Stimulated activated CD4-positive, alpha-beta T cell treated with anti-CD3 and anti-CD28 coated beads, Interleukin-1b, Interleukin-23, amount 100 ng/mL, for 1 hour (primary cell): ENCODE measurements at places on chromosomes 6 and 20.

GRCh38 chr6:2750832-2751231 lies at the start of gene MYLK4:
Gene MYLK4, minus strand, starts transcription at chr6:2750922. Its CDS starts 1,628 bp downstream, at chr6:2749294.
- no peak for DNase-seq

GRCh38 chr6:158152659-158153058 lies 15.4 kb downstream of the SERAC1 start:
- no peak for DNase-seq

DNA sequence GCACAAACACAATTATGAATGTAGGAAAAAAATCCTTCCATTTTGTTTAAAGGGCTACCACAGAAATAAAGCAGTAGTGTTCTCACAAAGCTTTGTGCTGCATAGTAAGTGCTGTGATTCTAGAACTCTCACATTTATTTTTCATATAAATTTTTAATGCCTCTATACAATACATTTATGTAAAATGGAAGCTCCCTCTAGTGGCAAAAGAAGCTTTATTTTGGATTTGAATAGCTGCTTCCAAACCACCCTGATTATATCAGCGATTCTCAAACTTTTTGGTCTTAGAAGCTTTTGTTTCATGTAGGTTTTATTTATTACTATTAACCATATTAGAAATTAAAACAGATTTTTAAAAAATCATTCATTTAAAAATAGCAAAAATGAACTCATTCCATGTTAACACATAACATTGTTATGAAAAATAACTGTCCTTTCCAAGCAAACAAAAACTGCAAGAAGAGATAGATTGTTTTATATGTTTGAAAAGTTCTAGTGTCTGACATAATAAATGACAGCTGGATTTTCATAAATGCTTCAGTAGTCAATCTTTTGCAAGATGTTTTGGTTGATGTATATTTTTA lies 38.4 kb downstream of the HS3ST5 start:
- no peak for DNase-seq

- no peak for DNase-seq
Observed at GRCh38 chr20:48364688-48365421, 462.9 kb downstream of the PREX1 start.

- DNase-seq, result no peak
Observed at GRCh38 chr6:26304797-26305640, 60.0 kb upstream of the BTN3A2 start.

DNA sequence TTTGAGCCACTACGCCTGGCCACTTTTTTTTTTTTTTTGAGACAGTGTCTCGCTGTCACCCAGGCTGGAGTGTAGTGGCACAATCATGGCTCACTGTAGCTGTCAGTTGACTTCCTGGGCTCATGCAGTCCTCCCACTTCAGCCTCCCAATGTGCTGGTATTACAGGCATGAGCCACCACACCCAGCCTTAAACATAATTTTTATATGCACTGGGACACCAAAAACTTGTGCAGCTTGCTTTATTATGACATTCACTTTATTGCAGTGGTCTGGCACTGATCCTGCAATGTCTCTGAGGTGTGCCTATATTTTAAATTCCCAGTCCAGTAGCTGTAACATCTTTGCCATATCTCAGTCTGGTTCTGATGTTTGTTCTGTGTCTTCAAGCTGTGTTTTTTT lies 34.7 kb downstream of the KAT14 start:
- DNase-seq, result no peak

DNA sequence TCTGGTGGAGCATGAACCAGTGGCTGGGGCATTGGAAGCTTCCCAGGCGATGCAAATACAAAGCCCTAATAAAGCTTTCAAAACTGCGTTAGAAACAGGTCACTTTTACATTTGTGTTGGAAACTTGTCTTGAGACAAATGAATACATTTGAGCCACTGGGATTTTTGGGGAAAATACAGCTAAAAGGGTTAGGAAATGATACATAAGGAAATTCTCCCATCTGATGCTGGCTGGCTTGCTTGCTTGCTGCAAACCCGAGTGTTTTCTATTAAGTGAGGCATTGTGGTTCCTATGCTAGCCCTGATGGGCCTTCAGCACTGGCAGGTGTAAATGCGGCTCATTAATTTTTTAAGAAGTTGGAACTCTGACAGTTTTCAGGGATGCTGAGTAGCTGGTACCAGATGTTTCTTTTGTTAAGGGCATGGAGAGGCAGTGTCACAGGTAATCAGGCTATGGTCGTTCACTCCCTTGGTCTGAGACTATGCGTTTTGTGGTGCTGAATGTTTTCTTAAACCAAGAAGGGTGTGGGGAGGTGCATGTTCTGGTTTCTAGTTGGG lies 35.2 kb downstream of the RREB1 start:
- DNase-seq, result no peak

DNA sequence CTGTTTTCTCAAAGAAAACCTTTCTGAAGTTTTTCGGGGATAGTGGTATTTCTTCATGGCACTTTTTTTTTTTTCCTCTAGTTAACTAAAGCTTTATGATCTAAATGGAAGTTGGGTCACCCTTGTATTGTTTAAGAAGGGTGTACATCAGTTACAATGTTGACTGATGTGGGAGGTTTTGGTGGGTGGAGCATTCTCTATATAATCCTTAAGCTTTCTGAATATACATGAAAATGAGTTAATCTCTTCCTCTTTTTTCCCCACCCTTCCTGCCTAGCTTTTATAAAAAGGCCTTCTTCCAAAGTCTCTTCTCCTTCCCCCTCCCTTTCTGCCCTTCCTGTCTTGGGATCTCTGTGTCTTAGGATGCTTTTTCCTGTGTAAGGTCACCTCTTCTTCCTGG lies 47.2 kb downstream of the DHX35 start:
- no peak for DNase-seq

DNA sequence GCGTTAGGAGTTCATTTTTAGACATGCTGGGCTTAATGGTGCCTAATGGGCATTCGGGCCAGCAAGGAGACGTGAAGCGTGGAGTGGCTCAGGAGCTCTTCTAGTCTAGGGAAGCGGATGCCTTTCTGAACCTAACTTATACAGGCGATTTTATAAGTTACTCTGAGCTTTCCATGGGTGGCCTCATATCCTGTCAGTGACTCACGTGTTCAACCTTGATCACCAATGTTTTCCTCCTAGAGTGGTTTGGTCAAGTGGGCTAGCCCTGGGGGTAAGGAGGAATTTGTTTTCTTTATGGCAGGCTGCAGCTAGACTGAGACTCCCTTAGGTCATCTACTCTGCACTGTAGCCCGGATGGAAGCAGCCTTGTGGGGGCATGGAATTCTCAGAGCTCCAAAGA lies 52.1 kb downstream of the PLAGL1 start:
- DNase-seq, result no peak

DNA sequence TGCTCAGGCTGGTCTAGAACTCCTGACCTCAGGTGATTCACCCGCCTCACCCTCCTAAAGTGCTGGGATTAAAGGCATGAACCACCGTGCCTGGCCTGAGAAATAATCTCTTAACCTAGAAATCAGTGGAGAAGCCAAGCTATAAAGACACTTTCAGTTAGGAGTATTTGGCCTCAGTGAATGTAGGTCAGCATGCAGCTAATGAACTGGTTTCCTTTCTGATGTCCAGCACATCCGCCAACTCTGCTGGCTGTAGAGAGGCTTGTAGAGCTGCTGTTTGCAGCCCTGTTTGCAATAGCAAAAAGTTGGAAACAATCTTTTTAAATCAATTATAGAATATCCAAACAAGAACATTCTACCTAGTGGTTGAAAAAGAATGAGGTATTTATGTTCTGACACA lies 42.4 kb upstream of the ELOVL5 start:
- no peak for DNase-seq

DNA sequence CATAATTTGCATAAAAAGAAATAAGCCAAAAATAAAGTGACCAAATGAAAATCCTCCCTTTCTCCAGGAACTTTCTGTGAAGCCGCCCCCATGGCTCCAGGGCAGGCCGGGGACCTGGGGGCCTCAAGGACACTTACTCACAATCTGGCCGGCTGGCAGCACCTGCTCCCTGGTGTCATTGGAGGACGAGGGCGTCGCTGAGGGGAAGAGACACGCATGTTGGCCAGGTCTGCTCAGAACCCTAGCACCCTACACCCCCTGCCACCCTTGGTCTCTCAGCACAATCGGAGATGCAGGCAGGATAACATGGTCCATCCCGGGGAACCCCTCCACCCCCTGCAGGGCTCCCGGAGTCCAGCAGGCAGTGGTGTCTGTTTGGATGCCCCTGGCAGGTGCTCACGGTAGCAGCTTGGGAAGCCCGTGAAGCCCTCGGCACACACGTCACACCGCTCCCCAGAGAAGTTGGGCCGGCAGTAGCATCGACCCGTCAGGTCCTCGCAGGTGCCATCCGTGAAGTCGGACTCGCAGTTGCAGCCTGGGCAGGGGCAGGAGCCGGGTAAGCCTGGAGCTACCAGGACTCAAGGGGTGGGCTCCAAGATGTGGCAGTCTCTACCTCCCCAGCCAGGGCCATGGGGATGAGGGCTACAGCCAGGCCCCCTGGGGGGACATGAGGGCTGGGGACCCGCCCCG lies 21.3 kb downstream of the LAMA5 start:
- no peak for DNase-seq

DNA sequence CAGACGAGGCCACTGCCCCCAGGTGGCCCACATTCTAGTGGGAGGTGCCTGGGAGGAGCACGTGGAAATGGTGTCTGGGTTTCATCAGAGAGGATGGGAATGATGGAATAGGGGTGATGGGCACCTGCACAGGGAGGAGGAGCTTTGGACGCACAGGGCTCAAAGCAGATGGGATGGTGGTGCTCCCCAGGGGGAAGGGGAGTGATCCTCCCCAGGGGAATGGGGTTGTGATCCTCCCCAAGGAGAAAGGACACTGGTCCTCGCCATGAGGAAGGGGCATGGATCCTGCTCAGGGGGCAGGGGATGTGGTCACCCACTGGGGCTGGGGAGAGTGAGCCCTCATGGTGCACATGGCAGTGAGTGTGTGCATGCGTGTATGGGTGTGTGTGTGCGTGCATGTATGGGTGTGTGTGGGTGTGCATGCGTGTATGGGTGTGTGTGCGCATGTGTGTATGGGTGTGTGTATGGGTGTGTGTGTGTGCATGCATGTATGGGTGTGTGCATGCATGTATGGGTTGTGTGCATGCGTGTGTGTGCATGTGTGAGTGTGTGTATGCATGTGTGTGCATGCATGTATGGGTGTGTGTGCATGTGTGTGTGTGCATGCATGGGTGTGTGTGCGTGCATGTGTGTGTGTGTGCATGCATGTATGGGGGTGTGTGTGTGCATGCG lies 49.7 kb upstream of the SLCO4A1 start:
- DNase-seq, result no peak

GRCh38 chr20:35363190-35363589 lies 48.6 kb downstream of the UQCC1 start:
- no peak for DNase-seq

DNA sequence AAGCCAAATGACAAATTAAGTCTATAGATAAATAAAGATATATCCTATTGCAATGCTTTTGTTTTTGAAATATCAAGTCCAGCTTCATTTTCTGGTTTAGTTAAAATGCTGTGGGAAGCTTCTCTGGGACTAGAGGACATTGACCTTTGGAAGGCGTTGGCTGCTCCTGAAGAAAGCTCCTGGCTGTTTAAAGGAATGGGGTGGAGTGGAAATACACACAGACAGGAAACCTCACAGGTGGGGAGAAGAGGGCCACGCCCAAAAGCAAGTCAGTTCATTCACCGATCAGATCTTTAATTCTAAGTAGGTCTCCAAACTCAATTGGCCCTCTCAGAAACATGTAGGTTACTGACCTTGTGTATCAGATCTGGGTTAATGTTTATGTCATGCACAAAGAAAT lies 59.6 kb downstream of the SPTLC3 start:
- no peak for DNase-seq

DNA sequence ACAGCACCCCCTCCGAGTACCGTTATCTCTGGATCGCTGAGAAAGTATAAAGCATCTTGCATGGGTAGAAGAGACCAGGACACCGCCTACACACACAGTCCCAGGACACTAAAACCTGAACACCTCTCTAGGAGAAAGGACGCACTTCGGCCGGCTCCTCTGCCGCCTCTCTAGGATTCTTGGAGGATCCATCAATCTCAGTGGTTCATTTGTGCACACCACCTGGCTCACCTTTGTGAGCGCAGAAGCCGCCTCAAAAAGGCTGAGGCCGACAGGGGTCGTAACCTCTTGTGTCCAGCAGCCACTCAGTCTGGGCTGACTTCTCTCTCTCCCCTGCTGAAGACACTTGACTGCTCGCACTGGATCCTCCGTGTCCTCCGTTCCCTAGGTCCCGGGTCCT lies 13.5 kb downstream of the ZSCAN23 start:
- no peak for DNase-seq

DNA sequence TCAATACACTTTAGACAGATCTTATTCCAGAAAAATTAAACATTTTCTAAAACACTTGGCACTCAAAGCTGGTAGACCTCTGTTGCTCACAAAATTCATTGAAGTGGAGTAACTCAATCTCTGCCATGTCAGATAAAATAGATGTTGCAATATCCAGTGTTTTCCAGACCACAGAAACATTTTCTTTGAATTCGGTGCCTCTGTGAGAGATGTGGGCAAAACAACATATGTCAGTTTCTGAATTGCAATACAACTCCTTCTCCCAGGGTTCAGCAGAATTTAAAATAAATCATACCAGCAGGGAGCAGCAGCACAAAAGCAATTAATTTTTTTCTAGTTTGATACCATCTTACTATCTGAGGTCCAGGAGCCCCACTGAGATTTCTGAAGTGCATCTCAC lies 11.3 kb upstream of the PKHD1 start:
- DNase-seq, result no peak

DNA sequence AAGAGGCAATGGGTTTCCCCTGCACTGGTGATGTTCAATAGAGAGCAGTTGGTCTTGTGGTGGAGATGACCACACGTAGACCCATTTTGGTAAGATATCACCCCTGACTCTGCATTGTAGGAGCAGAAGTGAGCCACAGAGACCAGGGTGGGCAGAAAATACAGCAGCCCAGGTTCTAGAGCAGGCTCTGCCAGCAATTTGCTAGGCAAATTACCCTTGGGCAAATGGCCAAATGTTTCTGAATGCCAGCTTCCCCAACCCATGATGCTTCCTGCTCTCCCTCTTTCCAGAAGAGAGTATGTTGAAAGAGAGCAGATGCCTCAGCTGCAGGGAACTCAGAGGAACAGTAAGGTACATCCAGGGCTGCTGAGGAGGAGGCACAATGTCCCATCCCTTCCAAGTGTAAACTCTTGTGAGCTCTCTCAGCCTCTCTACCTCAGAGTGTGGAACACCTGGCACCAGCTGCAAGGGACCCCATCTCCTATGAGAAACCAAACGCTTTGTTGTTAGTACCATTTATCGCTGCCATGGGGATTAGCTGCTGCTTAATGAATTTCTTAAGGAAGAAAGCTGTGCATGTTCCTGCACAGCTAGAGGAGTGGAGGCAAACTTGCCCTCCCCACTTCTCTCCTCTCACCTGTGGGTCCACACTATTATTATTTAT lies 317.5 kb upstream of the MOCS1 start:
- no peak for DNase-seq
